ENCODE measurements at places on chromosomes 5 and 9.

DNA sequence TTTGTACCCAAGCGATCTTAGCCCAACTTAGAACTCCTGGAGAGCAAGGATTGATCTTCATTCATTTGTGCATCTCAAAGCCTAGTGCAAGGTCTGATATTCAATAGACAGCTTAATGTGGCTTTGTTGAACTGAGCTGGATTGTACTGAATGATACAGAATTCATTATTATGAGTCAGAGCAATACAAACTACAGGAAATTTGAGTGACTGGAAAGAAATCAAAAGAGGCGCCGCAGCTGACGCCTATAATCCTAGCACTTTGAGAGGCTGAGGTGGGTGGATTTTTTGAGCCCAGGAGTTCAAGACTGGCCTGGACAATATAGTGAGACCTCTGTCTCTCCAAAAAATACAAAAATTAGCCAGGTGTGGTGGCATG lies 58.6 kb downstream of the ENC1 start:
- DNase-seq: no peak

- DNase-seq: no peak
These were observed 194.2 kb upstream of the HAPLN1 start for GRCh38 chr5:83914662-83915418.

DNA sequence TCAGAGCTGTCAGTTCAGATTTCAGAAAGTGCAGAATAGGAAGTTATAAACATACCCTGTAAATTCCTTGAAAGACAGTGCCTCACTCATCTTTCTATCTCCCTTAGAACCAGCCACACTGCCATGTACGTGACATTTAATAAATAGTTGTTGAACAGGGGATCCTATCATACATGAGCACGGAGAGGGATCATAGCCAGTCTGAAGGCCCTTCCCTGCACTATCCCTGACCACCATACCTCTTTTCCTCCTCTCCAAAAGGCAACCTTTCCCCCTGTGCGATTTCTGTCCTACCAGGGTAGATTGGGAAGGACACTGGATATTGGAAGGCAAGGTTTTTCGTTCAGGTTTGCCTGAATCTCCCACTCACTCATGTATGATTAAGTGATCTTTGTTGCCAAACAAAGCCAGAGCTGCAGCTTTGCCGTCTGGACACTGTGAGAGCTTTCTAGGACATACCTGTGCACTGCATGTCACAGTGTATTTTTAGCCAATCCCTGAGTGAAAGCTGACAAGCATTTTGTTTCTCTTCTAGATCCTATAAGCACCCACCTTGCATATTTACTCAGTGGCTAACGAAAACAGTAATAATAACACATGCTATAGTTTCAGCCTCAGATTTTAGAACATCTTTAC lies 986.5 kb upstream of the WWC1 start:
- DNase-seq: no peak

DNA sequence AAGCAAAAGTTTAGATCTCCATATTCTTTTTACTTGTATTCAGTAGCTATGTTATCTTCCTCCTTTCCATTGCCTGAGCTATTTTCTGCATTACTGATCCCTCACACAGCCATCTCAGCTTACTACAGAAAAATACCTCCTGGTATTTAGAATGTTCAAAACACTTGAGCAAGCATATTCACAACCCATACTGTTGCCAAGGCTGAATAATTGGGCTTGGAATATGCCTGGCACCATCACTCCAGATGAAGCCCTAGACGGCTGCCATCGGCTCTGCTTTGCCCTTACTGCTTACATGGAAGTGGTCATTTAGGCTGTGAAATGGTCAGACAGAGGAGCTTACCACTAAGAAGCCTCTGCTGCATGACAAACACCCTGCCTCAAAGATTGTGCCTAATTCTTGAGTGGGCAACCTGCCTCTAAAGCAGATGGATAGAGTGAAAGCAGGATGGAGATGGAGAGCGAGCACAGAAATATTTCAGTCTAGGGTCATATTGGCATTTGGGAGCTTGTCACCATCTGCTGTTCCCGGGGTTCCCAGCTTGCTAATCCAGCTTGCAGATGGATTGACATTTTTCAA lies 92.5 kb upstream of the TAS2R1 start:
- no peak for DNase-seq

DNA sequence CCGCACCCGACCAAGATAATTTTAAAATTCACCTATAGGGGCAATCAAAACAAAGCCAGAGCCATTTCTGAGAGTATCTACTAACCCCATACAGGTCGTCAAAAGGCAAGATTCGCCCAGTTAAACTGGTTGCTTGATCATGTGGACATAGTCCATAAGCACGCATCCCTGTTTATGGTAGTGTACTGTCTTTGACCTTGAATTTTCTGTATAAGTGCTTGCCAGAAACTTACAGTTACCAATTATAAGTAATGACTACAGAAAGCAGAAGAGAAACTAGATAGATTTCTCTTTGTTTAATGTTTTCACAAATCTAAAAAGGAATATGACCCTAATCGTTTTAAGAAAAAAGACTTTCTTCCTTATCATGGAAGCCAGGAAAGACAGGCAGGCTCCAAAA lies 25.6 kb downstream of the SLC31A1 start:
- DNase-seq: no peak

DNA sequence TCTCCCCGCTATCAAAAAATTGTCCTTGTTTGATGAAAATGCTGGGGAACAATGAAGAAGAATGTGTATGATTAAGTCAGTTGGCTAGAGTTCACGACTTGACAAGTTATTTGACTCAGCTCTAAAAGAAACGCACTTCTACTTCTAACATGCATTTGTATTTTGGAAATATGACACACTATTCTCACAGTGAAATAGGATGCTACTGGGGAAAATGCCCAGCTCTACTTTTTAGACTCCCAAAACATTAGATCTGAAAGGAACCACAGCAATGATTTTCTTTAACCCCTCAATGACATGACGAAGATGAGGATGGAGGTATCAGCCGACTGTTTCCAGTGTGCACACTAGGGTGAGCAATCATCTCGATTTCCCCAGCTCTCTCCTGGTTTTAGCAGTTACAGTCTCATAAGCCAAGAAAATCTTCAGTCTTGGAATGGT lies 83.6 kb upstream of the PCSK1 start:
- DNase-seq: no peak

GRCh38 chr5:58241389-58241788 lies 218.5 kb downstream of the PLK2 start:
- no peak for DNase-seq

- no peak for DNase-seq
These were observed 8.1 kb downstream of the BRD8 start for GRCh38 chr5:138170299-138170698.

DNA sequence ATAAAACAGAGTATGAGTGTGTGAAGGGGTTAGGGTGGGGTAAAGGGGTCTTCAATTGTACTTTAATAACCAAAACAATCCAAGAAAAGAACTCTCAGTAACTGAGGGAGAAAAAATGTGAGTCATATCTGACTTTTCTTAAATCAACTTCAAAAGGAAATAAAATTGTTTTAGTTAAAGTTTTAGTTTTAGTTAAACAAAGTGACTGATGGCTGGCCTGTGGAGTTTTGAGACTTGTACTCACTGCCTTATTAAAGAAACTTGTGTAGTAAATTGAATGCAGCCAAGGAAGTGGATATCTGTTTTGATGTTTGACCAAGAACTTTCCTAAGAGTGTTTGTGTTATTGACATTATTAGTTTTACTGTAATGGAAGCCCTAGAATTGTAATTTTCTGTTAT lies 2032.6 kb downstream of the MAT2B start:
- no peak for DNase-seq

- no peak for DNase-seq
These were observed 15.3 kb upstream of the KLF4 start for GRCh38 chr9:107504585-107505455.

GRCh38 chr5:66880401-66880800 lies 284.2 kb downstream of the MAST4 start:
- DNase-seq: no peak

DNA sequence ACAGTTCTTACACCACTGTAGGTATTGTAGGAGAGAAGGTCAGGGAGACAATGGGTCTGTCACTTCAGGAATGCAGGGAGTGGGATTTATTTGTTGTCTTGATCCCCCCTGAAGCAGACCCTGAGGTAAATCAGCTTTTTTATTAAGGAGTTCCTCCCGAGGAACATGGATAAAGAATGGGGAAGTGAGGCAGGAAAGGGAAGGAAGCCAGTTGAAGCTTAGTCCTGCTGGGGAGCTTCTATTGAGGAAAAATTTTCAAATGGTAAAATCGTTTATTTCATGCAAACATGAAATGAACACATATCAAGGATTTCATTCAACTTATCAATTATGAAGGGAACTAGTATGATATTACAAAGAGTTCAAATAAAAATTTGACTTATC lies 318.6 kb upstream of the PIK3R1 start:
- no peak for DNase-seq

DNA sequence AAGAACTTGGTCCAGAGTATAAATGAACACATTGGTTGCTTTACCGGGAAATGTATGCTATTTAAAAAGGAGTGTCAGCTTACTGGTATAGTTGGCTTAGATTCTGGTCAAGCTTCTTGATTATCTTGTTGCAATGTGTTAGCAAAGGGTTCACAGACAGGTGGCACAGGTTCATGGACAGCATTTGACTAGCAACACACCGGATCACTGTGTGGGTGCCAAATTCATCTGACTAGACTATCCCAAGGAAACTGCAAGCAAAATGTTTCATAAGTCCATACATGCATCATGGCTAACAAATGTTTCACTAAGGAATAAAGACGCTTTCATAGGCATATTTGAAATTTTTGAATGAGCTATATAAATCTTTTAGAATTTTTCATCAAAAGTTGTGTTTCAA lies 274.1 kb downstream of the PLK2 start:
- DNase-seq: no peak

GRCh38 chr5:119682372-119682771 lies 53.0 kb downstream of the FAM170A start:
- no peak for DNase-seq

GRCh38 chr5:34511915-34512314 lies 144.2 kb upstream of the RAI14 start:
- DNase-seq: no peak

- no peak for DNase-seq
These were observed 36.5 kb downstream of the LAMC3 start for GRCh38 chr9:131045300-131046092.

GRCh38 chr5:172322028-172322965 lies 38.7 kb upstream of the UBTD2 start:
- DNase-seq: no peak

- no peak for DNase-seq
These were observed 130.1 kb upstream of the TLR4 start for GRCh38 chr9:117574099-117574498.

DNA sequence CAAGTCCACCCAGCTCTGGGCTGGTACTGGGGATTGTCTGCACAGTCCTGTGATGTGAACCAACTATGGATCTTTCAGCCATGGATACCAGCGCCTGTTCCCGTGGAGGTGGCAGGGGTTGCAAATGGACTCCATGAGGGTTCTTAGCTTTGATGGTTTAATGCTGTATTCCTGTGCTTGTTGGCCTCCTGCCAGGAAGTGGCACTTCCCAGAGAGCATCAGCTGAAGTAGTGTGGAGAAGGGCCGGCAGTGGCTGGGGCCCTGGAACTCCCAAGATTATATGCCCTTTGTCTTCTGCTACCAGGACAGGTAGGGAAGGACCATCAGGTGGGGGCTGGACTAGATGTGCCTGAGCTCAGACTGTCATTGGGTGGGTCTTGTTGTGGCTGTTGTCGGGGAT lies 1104.8 kb upstream of the COX7C start:
- DNase-seq: no peak

- DNase-seq: no peak
These were observed 11.3 kb downstream of the FLT4 start for GRCh38 chr5:180637962-180638680.

DNA sequence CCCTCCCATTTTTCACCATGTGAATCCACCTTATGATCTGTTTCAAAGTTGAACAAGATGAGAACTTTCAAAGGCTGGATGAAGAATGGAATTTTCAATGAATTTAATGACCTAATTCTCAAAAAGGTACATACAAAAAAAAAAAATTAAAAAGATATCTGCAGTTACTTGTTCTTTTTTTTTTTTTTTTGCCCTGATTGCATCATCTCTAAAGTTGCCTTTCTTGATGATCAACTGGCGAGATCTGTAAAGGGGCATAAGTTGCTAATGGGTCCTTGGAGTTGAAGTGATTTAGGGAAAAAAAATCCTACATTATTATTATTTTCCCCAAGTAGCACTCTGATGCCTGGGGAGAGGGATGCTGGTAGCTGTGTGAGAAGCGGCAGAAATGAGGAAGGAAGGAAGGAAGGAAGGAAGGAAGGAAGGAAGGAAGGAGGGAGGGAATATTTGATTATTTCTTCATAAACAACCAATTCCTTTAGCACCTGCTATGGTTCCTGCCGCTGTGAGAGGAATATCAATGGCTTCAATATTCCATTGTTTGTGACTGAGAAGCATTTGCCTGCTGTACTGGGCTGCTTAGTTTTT lies 48.8 kb upstream of the CD180 start:
- DNase-seq: no peak

DNA sequence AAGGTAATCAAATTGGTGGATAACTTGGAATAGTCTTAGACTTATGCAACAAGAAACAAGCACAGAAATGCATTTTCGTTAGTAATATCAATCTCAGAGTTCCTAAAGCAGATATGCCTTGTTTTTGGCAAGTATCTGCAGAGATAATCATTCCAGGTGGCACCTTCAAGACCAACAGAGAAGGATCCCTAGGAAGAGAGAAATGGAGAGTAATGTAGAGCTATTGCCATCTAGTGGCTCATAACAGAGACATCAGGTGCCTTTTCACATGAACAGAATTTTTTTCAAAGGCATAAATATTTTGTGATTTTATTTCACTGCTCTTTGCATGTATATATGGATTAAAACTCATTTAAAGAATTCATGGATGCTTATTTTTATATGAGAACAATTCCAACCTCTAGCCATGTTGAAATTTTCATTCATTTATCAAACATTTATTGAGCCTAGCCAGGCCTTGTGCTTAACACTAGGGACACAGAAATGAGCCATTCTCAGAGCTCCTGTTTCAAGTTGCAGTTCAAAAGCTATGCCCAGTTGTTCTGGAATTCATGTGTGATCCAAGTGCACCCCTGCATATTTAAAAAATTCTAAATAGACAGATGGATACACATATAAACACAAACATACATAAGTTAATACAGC lies 117.5 kb upstream of the OR13F1 start:
- peak; percentile 29 for DNase-seq

DNA sequence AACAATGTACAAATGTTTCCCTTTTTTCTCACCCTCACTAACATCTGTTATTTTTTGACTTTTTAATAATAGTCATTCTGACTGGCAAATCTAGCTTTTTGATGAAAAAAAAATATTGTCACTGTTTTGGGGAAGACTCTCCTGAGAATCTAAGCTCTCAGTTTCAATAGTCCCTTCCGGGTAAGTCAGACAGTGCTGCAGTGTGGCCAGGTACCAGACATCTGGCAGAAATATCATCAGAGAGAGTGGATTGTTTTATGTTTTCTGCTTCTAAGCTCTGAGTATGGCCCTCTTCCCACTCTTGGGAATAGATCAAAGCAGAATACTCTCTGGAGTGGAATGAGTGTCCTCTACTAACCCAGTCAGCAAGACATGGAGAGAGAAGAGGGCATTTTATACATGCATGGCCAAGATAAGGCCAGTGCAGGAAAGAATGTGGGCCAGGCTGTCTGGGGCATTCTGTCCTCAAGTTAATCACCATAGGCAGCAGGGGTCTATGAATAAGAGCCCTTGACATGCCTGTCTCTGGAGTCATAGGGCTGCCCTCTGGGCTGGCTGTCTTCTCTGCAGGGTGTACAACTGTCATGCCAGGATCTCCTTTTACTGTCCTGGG lies 38.5 kb upstream of the OR2S2 start:
- no peak for DNase-seq
